Neuronal stem cell (in vitro differentiated cells): ENCODE measurements at places on chromosomes 1 and 21.

GRCh38 chr1:233759665-233760064, 144.8 kb upstream of the SLC35F3 start:
- DNase-seq, result no peak

GRCh38 chr1:19057784-19058475, 101.5 kb upstream of the IFFO2 start:
- DNase-seq, result no peak

- DNase-seq, result no peak
These were observed 9.1 kb downstream of the ANGPTL7 start for GRCh38 chr1:11198257-11198656.

DNA sequence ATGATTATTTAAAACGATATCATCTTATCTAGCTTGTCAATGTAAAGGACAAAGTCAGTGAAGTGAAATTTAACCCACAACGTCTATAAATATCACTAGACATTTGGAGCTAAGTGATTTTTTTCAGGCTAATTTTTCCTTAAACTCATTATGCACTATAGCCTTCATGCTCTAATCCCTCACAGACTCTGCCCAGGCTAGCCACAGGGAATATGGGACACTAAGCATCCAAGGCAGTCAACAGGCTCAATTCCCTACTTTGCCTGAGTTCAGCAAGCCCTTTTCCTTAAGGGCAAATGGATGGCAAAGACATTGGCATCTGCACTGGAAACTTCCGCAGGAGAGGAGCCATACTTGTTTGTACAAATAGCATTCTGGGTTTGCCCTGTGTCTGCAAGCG, 577.0 kb downstream of the LMO4 start:
- DNase-seq, result no peak

DNA sequence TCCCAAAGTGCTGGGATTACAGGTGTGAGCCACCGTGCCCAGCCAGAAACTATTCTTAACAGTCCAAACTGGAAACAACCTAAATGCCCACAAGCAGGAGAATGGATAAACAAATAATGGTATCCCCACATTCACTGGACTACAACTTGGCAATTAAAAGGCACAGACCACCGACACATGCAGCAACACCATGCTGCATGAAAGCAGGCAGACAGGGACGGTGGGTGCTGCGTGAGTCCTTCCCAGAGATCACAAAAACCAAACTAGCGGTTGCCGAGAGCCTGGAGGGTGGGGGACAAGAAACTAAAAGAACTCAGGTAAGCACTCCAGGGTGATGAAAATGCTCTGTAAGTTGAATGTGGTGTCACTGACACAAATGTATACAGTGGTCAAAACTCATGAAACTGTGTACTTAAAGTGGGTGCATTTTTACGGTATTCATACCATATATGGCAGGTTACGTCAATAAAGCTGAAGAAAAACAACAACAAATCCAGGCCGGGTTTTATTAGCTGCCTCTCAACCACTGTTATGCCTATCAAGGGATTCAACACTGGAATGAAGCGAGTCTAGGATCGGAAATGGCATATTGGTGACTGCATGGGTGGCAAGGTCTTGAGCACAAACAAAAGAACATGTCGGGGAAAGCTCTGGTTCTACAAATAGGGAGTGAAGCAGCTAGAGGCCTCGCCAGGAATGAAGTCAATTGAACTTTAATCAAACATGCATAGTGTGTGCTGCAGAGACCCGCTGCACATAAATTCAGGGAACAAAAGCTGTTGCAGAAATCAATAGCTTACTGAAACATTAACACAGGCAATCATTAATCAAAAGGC, 52.4 kb downstream of the SLC45A1 start:
- DNase-seq, result no peak

GRCh38 chr1:76802094-76802493, 65.2 kb upstream of the ST6GALNAC5 start:
- no peak for DNase-seq

- DNase-seq, result no peak
These were observed 269.0 kb upstream of the PRMT6 start for GRCh38 chr1:106787520-106787919.

- no peak for DNase-seq
These were observed 146.0 kb upstream of the KIAA0040 start for GRCh38 chr1:175338387-175339135.

DNA sequence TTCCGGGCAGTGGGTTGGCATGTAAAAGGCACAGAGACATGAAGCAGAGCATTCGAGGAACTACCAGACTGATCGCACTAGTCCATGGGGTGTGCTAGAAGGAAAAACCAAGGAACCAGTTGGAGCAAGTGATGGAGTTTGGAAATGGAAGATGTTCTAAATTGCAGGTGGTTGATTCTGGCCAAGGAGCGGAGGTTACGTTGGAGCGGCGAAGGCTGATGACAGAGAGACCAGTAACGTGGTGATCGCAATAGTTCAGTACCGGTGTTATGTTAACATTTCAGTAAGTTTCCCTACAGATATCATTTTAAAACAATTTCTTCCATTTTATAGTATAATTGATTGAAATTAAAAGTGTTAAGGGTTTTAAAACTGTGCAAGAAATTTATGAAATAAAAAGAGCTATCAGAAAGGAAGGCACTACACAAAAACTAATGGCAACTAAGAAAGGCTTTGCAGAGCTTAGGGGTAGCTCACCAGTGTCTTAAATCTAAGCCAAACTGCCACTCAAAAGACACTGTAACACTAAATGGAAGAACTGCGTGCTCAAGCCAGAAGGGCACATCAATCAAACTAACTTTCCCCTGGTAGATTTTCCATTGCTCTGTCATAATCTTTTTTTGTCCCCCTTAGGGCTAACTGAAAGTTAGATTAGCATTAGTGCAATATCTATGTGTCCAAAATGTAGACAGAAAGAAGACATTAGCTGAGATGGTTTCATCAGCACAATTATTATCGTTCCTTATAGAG, 11.3 kb upstream of the HEATR1 start:
- DNase-seq, result no peak

DNA sequence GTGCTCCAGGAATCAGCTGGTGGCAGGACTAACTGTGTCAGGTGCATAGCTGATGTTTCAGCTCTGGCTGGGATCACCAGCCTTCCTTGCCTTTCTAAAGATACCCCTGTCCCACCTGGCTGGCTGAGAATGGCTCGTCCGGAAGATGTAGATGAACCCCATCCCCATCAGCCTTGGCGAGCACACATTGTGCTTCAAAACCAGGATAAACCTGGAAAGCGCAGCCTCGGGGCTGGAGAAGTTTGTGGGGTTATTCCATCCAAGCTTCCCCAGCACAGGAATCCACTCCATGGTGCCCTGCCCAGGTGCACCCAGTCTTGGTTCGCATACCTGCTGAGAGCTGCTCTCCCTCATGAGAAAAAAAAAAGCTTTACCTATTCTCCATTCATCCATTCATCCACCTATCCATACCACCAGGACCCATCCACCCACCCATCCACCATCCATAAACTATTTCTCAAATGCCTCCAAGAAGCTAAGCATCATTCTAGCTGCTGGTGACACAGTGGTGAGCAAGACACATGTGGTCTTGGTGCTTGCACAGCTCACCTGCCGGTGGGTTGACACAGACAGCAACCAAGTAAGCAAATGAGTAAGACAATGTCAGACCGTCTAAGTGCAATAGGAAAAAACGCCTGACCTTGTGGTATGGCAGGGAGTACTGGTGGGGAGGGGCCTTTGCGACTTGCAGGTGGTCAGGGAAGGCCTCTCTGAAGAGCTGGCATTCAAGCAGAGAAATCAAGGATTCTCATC, 94.0 kb downstream of the DMRTB1 start:
- no peak for DNase-seq

DNA sequence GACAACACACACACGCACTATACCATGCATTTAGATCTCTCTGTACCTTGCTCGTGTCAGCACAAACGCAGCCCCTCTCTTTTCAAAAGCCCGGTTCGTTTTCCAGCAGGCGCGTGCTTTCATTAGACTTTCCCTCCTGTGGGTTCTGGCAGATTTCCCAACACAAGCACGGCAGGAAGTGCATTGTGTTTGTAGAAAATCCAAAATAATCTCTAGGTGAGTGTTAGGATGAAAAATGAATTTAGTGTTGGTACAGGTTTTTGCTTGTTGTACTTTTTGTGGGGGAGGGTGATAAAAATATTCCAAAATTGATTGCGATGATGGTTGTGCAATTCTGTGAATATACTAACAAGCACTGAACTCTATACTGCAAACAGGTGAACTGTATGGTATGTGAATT, 54.1 kb upstream of the POFUT2 start:
- no peak for DNase-seq

DNA sequence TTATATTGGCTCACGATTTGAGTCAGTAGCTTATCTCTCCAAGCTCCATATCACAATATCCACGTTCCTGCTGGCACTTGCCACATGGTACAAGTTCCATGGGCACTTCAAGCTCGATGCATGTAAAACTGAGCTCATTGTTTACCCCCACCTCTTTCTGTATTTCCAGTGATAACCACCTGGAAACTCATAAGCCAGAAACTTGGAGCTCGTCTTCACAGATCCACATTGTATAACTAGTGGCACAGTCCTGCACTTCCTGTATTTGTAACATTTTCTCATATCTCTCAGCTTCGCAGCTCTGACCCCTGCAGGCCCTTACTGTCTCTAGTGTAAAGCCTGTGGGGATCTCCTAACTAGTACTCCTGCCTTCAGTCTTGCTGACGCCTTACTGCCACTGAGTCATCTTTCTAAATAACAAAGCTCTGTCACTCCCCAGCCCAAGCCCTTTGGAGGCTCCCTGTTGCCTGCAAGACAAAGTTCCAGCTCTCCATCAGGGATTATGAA, 6.5 kb upstream of the C2CD4D start:
- DNase-seq, result no peak

GRCh38 chr1:153220606-153221303, 3.4 kb downstream of the PRR9 start:
- DNase-seq, result no peak

- no peak for DNase-seq
These were observed 88.3 kb upstream of the TMEM51 start for GRCh38 chr1:15065291-15065690.

GRCh38 chr1:30881319-30882181, 27.0 kb downstream of the SDC3 start:
- DNase-seq, result no peak

- no peak for DNase-seq
These were observed 39.6 kb downstream of the LRRC3 start for GRCh38 chr21:44494956-44495355.

GRCh38 chr1:217027403-217028080, 304.3 kb upstream of the ESRRG start:
- no peak for DNase-seq

GRCh38 chr1:4529446-4530165, 124.8 kb upstream of the AJAP1 start:
- DNase-seq, result no peak

- no peak for DNase-seq
These were observed 100.0 kb upstream of the NRIP1 start for GRCh38 chr21:15164678-15165303.

- DNase-seq, result no peak
These were observed 121.9 kb downstream of the MATN1 start for GRCh38 chr1:30601316-30602085.

- DNase-seq, result peak; percentile 31
These were observed 453 bp downstream of the PABPC4 start for GRCh38 chr1:39576016-39576657.

DNA sequence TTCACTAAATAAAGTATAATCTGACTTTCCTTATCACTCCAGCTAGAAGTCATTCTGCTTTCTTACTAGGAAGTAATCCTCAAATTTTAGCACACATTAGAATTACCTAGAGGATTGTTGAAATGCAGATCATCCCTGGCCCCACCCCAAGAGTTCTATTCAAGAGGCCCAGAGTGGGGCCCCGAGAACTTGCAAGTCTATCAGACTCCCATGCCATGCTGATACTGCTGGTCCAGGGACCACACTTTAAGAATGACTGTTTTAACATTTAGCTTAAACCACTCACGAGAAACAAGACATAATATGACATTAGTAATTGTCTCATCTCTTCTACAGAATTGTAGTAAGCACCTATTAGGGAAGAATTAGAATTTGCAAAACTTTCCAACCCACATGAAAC, 7.7 kb upstream of the SYNJ1 start:
- no peak for DNase-seq

DNA sequence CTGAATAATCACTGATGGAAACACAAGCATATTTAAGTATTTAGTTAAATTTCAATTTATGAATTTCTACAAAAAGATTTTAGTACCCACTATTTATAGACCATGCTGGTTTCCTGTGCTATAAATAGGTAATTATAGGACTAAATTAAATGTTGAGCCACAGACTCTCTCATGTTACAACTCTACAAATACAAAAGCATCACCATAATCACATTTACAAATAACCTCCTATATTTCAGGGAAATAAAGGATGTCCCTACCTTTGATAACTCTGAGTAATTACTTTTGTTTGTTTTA, 32.6 kb upstream of the CCDC190 start:
- DNase-seq, result no peak

GRCh38 chr1:25467193-25467592, 36.5 kb downstream of the MACO1 start:
- no peak for DNase-seq

DNA sequence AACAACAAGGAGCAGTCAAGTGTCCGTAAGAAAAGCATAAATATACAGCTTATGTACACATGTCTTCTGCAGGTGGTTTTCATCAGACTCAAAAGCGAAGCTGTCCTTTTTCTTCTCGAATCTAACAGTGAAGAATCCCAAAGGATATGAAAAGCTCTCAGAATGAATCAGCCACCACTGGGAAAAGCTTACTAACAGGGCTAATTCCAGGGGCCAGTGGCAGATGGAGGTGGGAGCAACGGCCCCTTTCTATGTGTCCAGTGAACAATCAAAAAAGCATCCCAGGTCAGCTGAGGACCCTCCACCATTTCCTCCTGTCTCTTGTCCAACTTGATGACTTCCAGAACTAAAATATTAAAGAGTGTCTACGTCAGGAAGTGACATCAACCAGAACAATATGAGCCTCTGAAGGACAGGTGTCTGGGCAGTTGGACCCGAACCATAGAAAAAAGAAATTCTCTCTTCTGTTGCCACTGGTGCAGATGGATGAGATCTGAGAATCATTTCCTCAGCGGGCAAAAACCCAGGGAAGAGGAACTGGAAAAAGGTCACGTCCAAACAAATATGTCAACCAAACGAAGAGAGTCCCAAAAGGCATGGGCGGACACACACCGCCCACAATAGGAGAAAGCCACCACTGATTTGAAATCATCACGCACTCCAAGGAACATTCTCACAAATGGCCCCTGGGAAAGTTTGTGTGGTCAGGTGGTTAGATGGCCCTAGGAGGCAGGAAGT, 70.4 kb upstream of the TIAM1 start:
- DNase-seq, result no peak

- no peak for DNase-seq
These were observed 5.3 kb upstream of the DDX59 start for GRCh38 chr1:200674838-200675587.
